ENCODE measurements at places on chromosomes 4 and X.
A peak's percentile ranks its signal among the peaks of the same experiment; 100 is the strongest.

- H3K36me3 ChIP-seq: no peaks in the 10 kb centered on the region
- H3K4me3 ChIP-seq: no peak overlapping the region
- no peaks in the 10 kb centered on the region for H3K27me3 ChIP-seq
- H3K4me1 ChIP-seq: no peaks in the 10 kb centered on the region
Measured at GRCh38 chr4:30002341-30002740, 717.8 kb upstream of the PCDH7 start.

DNA sequence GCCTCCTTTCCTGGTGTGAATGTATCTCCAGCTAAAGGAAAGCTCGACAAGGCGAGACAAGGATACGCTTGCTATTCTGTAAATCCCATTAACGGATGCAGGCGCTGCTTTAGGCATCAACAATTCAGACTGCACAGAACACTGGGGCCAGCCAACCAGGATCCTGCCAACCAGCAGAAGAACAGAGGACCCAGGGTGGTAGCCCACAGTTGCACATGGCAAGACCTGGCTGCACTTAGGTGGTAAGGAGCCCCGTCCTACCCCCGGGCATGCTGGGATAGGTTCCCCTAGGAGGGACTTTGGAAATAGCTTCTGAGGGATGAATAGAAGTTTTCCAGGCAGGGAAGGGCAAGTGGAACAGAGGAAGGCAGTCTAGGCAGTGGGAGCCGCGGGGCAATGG, 20.7 kb downstream of the PSAPL1 start:
- no peak for DNase-seq
- H3K36me3 ChIP-seq: no peaks in the 10 kb centered on the region
- H3K4me1 ChIP-seq: no peaks in the 10 kb centered on the region
- no peak overlapping the region for H3K4me3 ChIP-seq
- H3K27ac ChIP-seq: no peak overlapping the region
- H3K27me3 ChIP-seq: no peaks in the 10 kb centered on the region

- no peaks in the 10 kb centered on the region for H3K4me1 ChIP-seq
- no peak overlapping the region for H3K27ac ChIP-seq
- H3K4me3 ChIP-seq: no peak overlapping the region
- no peaks in the 10 kb centered on the region for H3K36me3 ChIP-seq
- no peak for DNase-seq
- no peaks in the 10 kb centered on the region for H3K27me3 ChIP-seq
Measured at GRCh38 chr4:123640271-123640670, 243.7 kb downstream of the SPRY1 start.

DNA sequence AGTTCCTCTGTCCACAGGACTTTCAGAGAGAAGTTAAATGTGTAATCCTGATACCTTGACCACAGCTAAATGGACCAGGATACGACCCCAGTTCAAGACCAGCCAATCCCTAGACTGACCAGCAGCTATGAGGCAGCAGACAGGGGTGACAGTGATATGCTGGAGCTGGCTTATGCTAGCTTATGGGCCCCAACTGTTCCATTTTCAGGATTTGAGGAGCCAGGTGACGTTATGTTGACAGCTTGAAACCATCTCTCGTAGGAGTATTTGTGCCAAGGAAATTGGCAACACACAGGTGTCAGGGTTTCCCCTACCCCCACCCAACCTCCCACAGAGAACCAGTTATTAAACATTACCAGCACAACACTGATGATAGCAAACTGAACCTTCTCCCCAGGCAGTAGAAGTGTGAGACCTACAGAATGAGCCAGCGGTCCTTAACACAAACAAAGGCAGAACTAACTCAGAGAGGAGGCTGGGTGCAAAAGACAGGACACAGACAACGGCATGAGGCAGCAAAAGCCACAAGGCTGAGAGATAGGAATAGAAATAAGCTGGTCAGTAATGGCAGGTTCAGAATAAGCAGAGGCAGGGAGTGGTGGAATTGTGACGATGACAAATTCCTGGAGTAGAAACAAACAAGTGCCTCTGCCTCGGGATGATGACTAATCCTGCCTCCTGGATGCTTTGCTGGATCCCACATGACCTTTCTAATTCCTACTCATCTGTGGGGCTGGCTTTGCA, 85.6 kb upstream of the CPEB2 start:
- DNase-seq: no peak
- peaks cover 7% of the 10 kb centered on the region for H3K4me1 ChIP-seq
- no peaks in the 10 kb centered on the region for H3K27me3 ChIP-seq
- H3K36me3 ChIP-seq: no peaks in the 10 kb centered on the region
- peak overlapping the region; percentile 64 for H3K27ac ChIP-seq
- H3K4me3 ChIP-seq: no peak overlapping the region

DNA sequence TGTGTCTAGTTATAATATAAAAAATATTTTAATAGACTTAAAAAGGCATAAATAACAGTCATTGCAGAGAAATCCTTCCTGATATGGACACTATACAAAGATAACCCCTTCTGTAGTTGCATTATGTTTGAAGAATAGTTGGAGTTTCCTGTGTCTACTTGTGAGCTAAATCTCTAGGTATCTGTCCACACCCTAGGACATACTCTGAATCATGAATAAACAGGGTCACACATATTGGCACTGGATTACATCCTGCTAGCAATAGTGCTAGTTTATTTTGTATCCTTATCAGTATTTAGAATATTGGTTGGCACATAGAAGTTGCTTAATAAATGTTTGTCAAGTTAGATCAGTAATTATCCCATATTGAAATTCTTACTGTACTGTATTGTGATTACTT, 173.9 kb downstream of the GRXCR1 start:
- no peaks in the 10 kb centered on the region for H3K4me1 ChIP-seq
- no peak overlapping the region for H3K27ac ChIP-seq
- no peaks in the 10 kb centered on the region for H3K27me3 ChIP-seq
- no peak for DNase-seq

DNA sequence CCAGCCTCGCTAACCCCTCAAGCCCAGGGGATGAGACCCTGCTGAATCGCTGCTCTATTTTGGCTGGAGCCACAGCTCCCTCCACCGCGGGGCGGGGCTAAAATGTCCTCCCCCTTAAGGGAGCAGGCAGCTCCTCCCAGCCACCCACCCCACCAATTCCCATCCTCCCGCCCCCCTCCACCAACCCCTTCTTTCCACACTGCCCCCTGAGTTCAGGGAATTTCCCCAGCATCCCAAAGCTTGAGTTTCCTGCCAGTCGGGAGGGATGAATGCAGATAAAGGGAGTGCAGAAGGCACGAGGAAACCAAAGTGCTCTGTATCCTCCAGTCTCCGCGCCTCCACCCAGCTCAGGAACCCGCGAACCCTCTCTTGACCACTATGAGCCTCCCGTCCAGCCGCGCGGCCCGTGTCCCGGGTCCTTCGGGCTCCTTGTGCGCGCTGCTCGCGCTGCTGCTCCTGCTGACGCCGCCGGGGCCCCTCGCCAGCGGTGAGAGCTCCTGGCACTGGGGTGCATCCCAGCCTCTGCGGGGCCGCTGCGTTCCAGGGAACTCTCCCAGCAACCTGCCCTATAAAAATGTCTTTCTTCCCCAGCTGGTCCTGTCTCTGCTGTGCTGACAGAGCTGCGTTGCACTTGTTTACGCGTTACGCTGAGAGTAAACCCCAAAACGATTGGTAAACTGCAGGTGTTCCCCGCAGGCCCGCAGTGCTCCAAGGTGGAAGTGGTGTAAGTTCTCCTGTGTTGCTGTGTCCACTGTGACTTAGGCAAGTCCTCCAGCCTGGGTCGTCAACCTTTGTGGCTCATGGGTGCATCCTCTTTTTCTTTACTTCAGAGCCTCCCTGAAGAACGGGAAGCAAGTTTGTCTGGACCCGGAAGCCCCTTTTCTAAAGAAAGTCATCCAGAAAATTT, at the start of gene CXCL6:
Gene CXCL6, plus strand, starts transcription at position 306 of the 907 bp plus-strand sequence. Its CDS starts 73 bp downstream, at position 379.
- no peaks in the 10 kb centered on the region for H3K36me3 ChIP-seq
- H3K4me1 ChIP-seq: peaks cover 10% of the 10 kb centered on the region
- peaks cover 1% of the 10 kb centered on the region for H3K27me3 ChIP-seq
- peak within 1 kb of the TSS; percentile 23 for H3K4me3 ChIP-seq
- H3K27ac ChIP-seq: peak within 1 kb of the TSS; percentile 80
- DNase-seq: peak; percentile 90

- no peak overlapping the region for H3K27ac ChIP-seq
- H3K36me3 ChIP-seq: no peaks in the 10 kb centered on the region
- no peak overlapping the region for H3K4me3 ChIP-seq
Measured at GRCh38 chr4:100288811-100289529, 98.7 kb upstream of the DDIT4L start.

- peaks cover 5% of the 10 kb centered on the region for H3K36me3 ChIP-seq
- no peaks in the 10 kb centered on the region for H3K4me1 ChIP-seq
- no peak overlapping the region for H3K27ac ChIP-seq
- H3K27me3 ChIP-seq: no peaks in the 10 kb centered on the region
Measured at GRCh38 chr4:78863254-78863869, 75.9 kb downstream of the PAQR3 start.

GRCh38 chrX:109777749-109778148, 44.7 kb upstream of the ACSL4 start:
- no peak overlapping the region for H3K27ac ChIP-seq
- H3K4me3 ChIP-seq: no peak overlapping the region
- H3K4me1 ChIP-seq: peaks cover 3% of the 10 kb centered on the region
- no peaks in the 10 kb centered on the region for H3K36me3 ChIP-seq
- DNase-seq: no peak
- H3K27me3 ChIP-seq: no peaks in the 10 kb centered on the region

- no peaks in the 10 kb centered on the region for H3K27me3 ChIP-seq
- H3K4me3 ChIP-seq: no peak overlapping the region
Measured at GRCh38 chrX:65866146-65866545, 173.7 kb downstream of the VSIG4 start.

GRCh38 chr4:170259631-170260153, 169.9 kb upstream of the AADAT start:
- H3K27me3 ChIP-seq: no peaks in the 10 kb centered on the region
- no peak overlapping the region for H3K4me3 ChIP-seq
- no peak overlapping the region for H3K27ac ChIP-seq

DNA sequence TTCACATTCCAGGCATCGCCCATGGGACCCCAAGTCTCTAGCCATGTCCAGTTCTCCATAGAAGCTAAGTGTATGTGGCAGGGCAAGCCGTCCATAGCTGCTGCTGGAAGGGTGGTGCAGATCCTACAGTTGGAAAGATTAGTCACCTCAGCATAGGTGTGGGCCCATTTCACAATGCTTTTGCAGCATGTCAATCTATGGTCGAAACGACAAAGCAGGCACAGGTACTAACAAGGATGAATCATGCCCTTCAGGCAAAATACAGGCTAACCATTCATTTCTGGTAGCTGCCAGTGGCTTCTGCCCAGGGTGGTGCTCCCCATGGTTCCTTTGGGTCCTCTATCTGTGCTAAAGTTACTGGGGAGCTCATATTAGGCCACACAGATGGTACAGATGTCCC, 225.2 kb downstream of the ADGRL3 start:
- no peak for DNase-seq
- H3K36me3 ChIP-seq: no peaks in the 10 kb centered on the region
- H3K27me3 ChIP-seq: no peaks in the 10 kb centered on the region
- H3K27ac ChIP-seq: no peak overlapping the region
- H3K4me1 ChIP-seq: no peaks in the 10 kb centered on the region

DNA sequence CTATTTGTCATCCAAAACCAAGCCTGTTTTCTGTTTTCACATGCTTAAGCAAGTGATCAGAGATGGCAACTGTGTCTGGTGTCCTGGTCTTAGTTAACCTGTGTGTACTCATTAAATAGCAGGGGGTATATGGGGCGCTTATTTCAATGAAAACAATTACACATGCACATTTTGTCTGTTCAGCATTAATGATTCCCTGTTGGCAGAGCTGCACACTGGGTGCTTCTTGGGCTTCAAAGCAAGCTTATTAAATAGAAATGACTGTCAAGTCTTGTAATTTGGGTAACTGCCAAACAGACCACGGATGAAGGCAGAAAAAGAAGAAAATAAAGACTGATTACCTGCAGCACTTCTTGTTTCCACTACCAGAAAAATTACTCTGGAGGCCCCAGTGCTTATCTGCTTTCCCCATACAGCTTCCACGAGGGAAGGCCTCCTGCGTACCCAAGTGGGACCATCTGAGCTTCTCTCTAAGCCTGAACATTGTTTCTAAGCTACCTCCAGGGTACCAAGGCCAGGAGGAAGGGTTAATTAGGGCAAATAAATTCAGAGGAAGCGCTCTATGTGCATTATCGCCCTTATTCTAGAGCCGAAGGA, 107.2 kb upstream of the TBL1X start:
- H3K4me1 ChIP-seq: no peaks in the 10 kb centered on the region
- no peak overlapping the region for H3K4me3 ChIP-seq
- H3K27ac ChIP-seq: no peak overlapping the region
- H3K27me3 ChIP-seq: no peaks in the 10 kb centered on the region

DNA sequence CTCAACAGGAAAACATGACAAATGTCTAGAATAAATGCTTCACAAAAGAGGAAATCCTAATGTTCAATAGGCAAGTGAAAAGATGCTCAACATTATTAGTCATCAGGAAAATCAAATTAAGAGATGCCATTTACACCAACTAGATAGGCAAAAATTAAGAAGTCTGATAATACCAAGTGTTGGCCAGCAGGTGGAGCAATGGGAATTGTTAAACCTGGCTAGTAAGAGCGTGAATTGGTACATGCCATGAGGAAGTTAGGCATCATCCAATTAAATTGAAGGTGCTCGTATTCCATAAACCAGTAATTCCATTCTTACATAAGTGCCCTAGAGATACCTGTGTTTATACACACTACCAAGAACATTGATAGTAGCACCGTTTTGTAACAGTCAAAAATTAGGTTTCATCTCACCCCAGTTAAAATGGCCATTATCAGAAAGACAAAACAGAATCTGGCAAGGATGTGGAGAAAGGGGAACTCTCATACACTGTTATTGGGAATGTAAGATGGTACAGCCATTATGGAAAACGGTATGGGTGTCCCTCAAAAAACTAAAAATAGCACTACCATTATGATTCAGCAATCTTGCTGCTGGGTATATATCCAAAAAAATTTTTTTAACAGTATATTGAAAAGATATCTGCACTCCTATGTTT, 14.0 kb upstream of the ZCCHC18 start:
- H3K4me3 ChIP-seq: no peak overlapping the region
- H3K4me1 ChIP-seq: no peaks in the 10 kb centered on the region
- no peak overlapping the region for H3K27ac ChIP-seq

DNA sequence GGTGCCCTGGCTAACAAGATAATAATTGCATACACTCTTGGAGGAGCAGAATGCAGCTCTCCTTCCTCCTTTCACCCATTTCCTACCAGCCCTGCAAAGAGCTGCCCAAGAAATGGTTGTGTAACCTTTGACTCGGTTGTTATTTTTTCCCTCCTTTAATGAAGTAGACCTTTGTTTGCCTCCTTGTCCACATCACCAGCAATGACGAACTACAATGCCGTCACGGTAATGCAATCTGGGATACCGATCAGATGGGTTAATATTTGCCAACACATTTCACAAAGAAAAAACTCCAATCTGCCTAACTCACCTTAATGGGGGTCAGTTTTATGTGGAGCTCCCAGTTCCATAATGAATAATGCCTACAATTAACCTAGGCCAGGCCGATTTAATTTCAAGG, 32.0 kb downstream of the GPRIN3 start:
- H3K4me3 ChIP-seq: no peak overlapping the region
- no peaks in the 10 kb centered on the region for H3K27me3 ChIP-seq
- no peak overlapping the region for H3K27ac ChIP-seq
- no peaks in the 10 kb centered on the region for H3K4me1 ChIP-seq
- H3K36me3 ChIP-seq: no peaks in the 10 kb centered on the region
- DNase-seq: no peak

GRCh38 chrX:39852491-39852890, 245.3 kb downstream of the BCOR start:
- no peak overlapping the region for H3K27ac ChIP-seq
- no peak overlapping the region for H3K4me3 ChIP-seq
- H3K36me3 ChIP-seq: no peaks in the 10 kb centered on the region
- H3K27me3 ChIP-seq: no peaks in the 10 kb centered on the region
- no peak for DNase-seq
- H3K4me1 ChIP-seq: peaks cover 6% of the 10 kb centered on the region

GRCh38 chrX:55754861-55755294, 37.3 kb downstream of the RRAGB start:
- H3K4me1 ChIP-seq: no peaks in the 10 kb centered on the region
- no peak for DNase-seq
- no peak overlapping the region for H3K4me3 ChIP-seq

All from upper lobe of left lung (tissue), 6 donors.